ENCODE measurements at places on chromosomes 1 and 21.
A peak's percentile ranks its signal among the peaks of the same experiment; 100 is the strongest.

GRCh38 chr21:44010429-44010828 is 1.7 kb upstream of the TRAPPC10 start:
- DNase-seq = no peak

DNA sequence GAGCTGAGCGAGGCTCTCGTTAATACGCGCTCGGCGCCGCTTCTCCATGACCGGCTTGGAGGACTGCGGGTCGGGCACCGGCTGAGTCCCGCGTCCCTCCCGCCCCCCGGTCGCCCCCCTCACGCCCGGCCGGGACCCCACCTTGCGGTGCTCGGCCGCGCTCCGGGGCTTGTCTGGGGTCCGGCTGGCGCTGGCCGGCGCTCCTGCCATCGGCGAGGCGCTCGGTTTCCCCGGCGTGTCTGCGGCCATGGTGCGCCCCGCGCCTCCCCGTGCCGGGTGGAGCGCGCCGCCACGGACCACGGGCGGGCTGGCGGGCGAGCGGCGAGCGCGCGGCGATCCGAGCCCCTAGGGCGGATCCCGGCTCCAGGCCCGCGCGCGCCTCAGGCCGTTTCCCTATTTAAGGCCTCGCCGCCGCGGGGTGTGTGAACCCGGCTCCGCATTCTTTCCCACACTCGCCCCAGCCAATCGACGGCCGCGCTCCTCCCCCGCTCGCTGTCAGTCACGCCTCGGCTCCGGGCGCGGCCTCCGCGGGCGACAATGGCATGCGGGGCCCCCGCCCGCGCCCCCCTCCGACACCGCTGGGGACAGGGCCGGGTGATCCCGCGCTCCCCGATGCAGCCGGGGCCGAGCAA is at the start of gene HES4:
TSS of gene HES4 (minus strand) at position 373 of the 632 bp plus-strand sequence. CDS start at position 249, 124 bp downstream.
- DNase-seq = peak; percentile 98

DNA sequence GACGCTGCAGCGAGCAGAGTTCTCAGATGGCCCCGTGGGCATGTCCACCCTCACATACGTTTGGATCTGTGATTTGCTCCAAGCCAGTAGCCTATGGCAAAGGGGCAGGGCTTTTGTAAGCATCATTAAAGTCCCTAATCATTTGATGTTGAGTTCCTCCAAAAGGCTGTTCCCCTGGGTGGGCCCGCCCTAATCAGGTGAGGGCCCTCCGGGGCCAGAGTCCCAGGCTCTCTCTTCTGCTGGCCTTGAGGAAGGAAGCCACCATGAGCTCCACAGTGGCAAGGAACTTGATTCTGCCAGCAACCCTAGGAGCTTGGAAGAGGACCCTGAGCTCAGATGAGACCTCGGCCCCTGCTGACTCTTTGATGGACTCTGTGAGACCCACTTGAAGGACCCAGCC is 25.4 kb upstream of the AJAP1 start:
- no peak for DNase-seq

DNA sequence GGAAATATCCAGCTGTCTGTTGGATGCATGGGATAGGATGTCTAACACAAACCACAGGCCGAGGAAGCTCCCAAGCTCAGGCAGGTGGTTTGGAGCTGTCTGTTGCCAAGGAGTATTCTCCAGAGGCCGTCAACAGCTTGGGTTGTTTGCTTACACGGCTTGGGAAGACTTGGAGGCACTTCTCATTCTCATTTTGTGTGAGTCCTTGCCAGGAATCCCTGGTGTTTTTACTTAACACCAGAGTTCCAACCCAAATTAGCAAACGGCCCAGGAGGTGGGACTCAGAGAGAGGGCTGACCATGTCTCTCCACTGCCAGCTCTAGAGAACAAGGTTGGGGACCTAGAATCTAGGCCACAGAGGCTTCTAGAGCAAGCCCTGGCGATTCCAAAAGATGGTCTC is 72.7 kb upstream of the FAM20B start:
- no peak for DNase-seq

DNA sequence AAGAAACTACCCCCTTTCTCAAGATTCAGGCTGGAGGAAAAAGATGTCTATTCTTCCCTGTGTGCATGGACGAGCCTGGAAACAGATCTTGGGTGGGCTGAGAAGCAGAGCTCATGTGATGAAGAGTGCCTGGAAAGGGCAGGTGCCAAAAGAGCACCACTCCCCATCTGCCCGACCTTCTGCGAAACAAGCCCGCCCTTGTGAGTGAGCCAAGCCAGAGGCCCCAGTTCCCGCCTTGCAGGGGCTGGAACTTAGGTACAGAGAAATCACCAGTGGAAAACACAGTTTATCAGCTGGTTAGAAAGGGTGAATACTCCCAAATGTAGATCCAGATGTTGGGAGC is 26.7 kb upstream of the A3GALT2 start:
- DNase-seq = peak; percentile 58

DNA sequence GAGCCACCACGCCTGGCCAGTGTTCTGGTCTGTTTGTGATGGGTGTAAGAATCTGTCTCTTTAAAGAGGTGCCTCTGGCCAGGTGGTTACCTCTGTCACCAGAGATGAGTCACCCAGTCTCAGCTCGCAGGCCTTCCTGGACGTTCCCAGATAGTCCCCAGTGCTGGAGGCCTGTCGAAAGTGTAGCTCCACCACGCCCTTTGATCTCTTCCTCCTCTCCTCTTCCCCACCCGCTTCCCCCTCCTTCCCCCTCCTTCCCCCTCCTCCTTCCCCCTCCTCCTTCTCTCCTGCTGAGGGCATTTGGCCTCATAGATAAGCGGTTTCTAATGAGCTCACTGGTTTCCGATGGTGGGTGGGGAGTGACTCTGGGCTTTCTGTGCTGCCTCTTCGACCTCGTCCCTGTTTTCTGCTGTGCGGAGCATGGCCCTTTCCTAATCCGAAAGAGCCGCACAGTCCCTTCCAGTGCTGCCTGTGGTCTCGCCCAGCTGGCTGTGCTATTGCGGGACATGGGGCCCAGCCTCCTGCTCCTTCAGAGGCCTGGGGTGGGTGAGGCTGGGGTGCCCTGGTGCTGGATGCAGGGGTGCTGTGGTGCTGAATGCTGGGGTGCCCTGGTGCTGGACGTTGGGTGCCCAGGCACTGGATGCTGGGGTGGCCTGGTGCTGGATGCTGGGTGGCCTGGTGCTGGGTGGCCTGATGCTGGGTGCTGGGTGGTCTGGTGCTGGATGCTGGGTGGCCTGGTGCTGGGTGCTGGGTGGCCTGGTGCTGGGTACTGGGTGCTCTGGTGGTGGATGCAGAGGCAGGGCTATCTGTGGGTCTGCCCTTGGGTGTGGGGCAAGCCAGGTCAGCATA is 19.2 kb downstream of the AGPAT3 start:
- DNase-seq = no peak

DNA sequence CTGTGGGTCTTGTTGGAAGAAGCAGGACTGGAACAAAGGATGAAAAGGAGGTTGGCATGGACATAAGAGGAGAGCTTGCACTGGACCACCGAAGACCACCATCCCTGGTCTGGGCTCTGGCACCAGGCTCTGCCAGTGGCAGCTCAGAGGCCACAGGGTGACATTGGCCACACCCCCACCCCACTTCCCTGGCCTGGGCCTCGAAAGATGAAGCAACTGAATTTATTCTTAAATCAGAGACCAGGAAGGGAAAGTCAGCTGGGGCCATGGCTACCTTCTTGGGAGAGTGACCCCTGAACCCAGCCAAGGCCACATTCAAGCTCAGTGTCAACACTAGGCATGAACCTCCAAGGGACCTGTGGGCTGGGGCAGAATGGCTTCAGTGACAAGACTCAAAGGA is 4.0 kb downstream of the KLHDC7A start:
- no peak for DNase-seq

- peak; percentile 72 for DNase-seq
These were observed 156.0 kb downstream of the PDE4B start for GRCh38 chr1:65948609-65949229.

- DNase-seq = peak; percentile 74
These were observed 16.8 kb downstream of the TNFSF4 start for GRCh38 chr1:173190101-173190936.

GRCh38 chr1:59520194-59520593 is 223.3 kb downstream of the FGGY start:
- peak; percentile 39 for DNase-seq

DNA sequence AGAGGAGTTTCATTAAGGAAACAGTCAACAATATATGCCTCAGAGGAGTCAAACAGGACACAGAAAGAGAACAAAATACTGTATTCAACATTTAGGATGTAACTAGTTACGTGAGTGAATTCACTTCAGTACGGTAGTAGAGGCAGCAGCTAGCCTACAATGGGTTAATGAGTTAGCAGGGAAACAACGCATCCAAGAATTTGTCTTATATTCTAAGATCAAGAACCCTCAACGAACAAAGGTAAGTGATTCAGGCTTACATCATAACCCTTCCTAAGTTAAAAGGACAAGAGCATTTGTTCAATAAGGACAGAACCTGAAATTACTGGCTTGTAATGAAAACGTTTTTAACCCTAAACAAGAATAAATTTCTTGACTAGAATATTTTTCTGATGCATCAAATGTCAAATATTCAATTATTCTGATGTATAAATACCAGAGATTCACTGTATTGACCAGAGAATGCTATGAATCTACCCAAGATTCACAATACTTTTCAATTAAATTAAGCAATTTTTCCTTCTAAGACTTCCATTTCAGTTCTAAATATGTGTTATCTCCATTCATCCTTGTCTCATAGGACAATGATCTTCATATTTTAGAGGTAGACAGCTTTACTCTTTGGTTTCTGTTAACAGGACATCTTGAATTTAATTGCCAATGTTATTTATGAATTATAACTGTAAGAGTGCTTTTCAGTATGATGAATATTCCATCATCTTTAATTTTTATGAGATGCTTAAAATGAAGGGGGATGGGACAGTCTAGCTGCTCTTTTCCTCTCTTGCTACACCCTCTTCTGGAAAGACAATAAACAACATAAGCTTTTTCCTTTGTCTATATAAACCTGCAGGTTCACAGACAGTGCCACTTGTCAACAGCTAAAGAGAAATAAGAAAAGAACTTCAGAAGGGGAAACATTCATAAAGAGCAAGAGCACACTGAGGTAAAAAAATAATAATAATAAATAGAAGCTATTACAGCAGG is 209.5 kb downstream of the SMYD3 start:
- no peak for DNase-seq

DNA sequence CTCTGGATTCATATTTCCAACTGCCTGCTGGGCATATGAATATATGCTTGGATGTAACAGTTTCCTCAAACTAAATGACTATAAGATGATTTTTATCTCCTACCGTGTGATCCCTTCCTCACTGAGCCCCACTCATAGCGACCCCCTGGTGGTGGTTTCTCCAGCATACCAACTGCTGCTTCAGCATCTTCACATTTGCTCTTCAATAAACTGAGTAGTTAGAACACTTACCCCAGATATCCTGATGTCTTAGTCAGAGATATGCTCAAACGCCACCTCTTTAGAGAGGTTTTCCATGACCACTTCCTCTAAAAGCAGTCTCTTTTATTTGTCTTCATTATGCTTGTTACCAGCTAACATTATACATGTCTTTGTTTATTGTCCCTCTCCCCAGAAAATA is 10.2 kb upstream of the HNRNPR start:
- no peak for DNase-seq

- peak; percentile 67 for DNase-seq
These were observed 41.4 kb downstream of the ANP32E start for GRCh38 chr1:150194381-150195031.

- DNase-seq = no peak
These were observed 165.3 kb downstream of the SLC35F3 start for GRCh38 chr1:234069760-234070159.

GRCh38 chr1:27071049-27071416 is 58.4 kb upstream of the TENT5B start:
- peak; percentile 32 for DNase-seq

- DNase-seq = no peak
These were observed 38.5 kb downstream of the COQ8A start for GRCh38 chr1:226978432-226979114.

DNA sequence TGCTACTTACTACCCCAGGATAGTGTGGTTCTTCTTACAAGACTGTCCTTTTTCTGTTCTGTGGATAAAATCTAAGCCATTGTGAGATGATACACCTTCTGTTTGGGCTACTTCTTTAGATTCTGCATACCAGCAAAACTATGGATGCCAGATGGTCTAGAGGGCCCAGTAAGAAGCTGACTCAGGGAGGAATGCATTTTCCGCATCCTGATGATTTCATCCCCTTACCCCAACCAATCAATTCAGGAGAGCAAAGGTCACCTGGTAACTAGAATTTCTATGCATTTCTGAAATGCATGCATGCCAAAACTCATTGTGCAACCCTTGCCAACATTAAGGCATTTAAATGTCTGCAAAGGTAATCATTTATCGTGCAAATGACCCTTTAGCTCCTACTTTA is 285.7 kb upstream of the ZP4 start:
- no peak for DNase-seq

GRCh38 chr1:177864538-177865305 is 105.1 kb downstream of the SEC16B start:
- DNase-seq = no peak

- DNase-seq = no peak
These were observed 14.6 kb downstream of the TENT5C start for GRCh38 chr1:117620440-117620839.

- DNase-seq = peak; percentile 51
These were observed 218.3 kb upstream of the HOOK1 start for GRCh38 chr1:59596432-59596831.

DNA sequence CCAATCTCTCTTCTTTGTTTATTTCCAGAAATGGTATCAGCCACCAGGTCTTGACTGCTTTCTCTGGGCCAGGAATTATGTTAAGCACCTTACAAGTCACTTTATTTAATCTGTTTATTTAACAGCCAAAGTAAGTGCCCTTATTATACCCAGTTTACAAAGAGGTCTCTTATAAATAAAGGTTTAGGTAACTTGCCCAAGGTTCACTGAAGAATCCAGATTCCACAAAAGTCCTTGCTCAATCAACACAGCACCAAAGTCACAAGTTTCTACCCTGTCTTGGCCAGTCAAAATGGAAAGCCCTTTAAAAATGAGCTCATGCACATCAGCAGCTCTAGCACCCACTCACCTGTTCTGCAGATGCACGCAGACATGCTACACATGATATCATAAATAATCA is 28.0 kb upstream of the ATP1A1 start:
- DNase-seq = no peak

GRCh38 chr1:96684744-96685143 is 36.8 kb upstream of the PTBP2 start:
- DNase-seq = no peak

- DNase-seq = no peak
These were observed 135.1 kb downstream of the AK5 start for GRCh38 chr1:77416692-77417450.

DNA sequence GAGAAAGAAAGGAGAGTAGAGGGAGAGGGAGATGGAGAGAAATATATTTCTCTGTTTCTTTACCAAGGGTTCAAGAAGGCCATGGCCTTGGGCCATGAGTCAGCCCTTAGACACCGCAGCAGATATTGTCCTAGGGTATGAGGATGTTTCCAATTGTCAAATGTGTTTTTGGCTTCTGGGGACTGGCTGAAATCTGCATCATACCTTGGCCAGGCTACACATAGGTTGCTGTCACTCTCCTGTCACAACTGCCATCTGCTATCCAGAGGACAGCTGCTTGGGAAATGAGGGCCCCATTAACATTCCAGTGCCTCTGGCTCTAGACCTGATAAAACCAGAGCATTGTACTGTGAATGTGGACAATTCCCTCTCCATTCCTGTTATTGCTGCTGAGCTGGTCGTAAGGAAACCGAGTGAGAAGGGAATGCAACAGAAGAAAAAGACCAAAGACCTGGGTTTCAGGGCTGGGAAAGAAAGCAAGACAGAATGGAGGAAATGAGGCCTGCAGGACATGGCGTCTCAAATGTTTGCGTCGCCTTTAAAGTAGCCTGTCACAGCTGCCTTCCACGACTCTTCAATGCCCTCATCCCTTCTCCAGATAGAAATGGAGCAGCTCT is 8.8 kb upstream of the PIGC start:
- DNase-seq = no peak

Measured in adipocyte (in vitro differentiated cells).